Lung (tissue), 17 donors: ENCODE measurements at places on chromosomes 5 and 9.

DNA sequence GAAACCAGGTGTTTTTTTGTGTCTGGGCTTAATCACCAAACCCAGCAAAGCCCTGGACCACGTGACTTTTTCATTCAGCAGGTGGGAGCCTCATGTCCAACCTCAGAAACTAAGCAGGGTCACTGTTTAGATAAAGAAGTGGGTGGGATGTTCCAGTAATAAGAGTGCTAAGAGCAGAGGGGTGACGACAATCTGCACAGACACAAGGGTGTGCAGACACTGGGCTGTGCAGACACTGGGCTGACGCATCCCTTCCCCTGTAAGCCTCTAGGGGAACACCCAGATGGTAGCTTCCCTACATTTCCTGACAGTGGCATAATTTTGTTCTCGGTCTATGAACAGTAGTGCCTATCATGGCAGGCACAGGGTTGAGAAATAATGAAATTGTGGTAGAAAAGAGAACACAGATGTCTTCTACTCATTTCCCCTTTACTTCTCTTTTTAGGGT is 85.1 kb downstream of the SAXO1 start:
- DNase-seq: no peak

DNA sequence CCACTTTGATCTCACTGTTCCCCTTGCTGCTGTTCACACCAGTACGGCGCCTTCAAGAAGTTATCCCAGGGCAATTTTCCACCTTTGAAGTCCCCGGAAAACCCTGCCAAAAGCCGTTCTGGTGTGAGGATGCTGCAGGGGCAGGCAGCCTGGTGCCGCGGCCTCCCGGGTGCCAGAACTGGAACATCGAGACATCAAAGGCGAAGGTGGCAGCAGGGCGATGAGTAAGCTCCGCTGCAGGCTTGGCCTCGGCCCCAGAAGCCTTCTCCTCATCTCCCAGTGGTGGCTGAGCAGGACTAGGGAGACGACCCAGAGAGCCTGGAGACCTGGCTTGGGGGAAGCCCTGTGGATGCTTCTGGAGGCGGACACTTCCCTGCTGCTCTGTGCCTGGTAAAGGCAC is 115.3 kb upstream of the MSX2 start:
- DNase-seq: no peak

DNA sequence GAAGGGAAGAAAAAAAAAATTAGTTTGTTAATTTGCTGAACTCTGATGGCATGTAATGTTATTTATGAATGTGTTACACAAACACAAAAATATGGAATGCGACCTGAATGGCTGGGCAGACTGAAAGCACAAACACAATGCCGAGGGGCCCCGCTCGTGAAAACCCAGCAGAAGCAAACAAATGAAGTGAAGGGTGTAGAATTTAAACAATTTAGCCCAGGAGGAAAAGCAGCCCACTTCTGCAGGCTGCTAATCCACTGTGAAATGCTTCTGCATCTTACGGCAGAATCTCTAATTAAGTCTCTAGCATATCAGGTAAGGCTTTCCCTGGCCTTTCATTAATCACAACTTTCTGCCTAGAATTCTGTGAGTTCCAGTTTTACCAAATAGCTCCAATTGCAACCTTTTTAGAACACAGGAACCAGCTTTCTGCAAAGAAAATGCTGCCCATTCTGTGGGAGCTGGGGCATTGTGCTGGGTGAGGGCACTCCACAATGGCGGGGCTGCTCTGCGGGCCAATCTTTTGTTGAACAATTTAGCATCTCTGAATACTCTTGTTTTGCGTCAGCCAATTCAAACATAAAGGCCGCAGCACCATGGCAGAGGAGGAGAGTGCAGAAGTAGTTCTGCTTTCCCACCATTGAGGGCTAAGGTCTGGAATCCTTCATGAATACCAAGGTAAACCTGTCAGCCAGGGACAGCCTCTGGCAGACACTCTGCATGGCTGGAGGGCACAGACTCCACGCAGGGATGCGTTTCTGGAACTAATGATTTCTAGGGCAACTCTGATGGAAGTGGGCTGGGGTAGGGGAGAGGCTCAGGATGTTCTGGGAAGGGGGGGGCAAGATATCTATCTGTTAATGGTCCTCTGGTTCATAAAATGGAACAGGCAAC is 66.4 kb downstream of the PTCH1 start:
- DNase-seq: no peak

DNA sequence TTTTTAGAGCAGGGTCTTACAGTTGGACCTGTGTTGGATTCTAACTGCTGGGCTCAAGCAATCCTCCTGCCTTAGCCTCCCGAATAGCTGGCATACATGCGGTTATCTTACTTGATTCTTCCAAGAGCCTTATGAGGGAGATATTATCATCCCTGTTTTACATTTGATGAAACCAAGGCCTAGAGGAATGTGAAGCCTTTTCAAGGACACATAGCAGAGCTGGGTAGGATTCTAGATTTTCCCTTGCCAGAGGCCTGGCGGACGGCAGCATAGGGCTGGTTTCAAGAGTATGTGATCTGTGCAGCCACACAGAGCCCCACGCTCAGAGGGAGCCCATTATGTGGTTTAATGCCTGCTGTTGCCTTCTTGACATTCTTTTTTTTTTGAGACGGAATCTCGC is 24.2 kb downstream of the NDST1 start:
- DNase-seq: no peak

DNA sequence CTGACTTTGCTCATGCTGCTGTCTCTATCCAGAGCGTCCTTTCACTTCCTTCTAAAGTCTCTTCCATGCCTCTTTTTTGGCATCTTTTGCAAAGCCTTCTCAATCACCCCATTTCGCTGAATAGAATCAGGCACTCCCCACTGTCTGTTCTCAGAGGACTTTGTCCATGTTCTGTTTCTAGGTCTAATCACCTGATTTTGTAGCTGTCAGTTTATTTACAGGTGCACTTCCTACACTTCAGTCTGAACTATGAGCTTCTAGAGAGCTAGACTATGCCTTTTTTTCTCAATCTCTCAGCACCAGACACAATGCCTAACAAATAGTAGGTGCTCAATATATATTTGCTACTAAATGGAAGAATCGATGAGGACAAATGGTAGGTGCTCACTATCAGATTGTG is 29.9 kb downstream of the TLR4 start:
- DNase-seq: no peak

GRCh38 chr9:21856301-21857094 is 54.1 kb downstream of the MTAP start:
- DNase-seq: no peak

GRCh38 chr9:133463864-133464615 is 4.3 kb downstream of the CACFD1 start:
- DNase-seq: no peak

DNA sequence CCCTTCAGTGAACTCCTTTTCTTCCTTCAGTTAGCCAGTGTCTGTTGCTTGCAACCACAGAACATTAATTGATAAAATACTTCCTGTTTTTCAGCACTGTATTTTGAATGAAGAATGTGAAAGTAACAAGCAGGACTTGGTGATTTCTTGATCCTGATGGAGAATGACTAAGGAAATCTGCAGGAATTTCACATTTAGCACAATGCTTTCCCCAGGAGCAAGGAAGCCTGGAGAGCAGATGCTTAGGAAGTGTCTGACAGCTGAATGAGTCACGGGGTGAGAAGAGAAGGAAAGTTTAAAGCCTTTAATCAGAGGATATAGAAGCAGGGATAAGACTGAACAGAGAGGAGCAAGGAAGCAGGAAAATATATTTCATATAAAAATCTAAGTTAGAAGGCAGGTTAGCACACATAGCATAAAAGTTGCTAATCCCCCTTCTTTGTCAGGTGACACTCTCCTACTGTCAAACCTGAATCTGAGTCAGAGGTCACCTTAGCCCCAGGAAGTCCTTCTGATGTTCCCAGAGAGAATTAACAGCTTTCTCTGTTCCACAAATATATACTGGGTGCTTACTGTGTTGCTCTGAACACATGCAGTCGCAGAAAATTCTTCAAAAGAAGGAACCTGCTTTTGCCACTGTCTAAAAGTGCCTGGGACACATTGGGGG is 59.7 kb downstream of the GNA14 start:
- no peak for DNase-seq

- DNase-seq: no peak
Measured at GRCh38 chr9:128062846-128063831, 4.0 kb downstream of the NAIF1 start.

- peak; percentile 15 for DNase-seq
Measured at GRCh38 chr5:20369518-20369885, 381.5 kb upstream of the CDH18 start.

- DNase-seq: no peak
Measured at GRCh38 chr9:72980600-72981265, 27.9 kb upstream of the ALDH1A1 start.

- no peak for DNase-seq
Measured at GRCh38 chr9:103301051-103301450, 305.9 kb downstream of the CYLC2 start.

DNA sequence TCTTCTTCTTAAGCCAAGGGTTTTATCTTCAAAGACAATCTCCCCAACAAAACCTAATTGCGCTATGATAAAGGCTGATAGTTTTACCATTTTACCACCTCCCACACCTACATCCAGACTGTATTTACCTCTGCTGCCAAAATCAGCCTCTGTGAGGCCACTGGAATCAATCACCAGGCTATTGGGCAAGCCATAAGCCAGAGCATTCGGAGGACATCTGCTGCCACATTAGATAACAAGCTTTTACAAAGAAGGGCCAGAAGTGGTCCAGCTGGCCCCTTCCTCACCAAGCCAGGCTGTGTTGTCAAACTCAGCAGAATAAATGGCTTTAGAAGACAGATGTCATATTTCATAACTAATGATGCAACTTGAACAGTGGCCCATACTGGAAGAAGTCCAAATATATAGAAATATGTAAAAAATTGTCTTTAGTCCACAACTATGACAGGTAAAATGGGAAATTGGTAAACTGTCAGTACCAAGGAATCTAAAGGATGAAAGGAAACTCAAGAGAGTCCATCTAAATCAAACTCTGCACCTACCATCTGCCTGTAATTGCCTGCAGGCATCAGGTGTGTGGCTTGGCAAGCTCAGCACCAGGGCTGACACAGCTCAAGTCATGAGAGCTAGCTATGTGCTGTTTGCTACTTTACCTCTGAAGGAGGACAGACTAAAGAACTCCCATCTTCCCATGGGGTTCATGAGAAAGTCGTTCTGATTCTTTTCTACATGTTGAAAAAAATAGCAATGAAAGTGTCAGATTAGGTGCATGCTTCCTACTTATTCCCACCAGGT is 16.1 kb downstream of the SLC45A2 start:
- DNase-seq: peak; percentile 77

- peak; percentile 75 for DNase-seq
Measured at GRCh38 chr9:33287087-33287490, 3.2 kb upstream of the NFX1 start.
